NCI-H1694 (cell line): ENCODE measurements at places on chromosomes 4 and X.
A peak's percentile ranks its signal among the peaks of the same experiment; 100 is the strongest.

DNA sequence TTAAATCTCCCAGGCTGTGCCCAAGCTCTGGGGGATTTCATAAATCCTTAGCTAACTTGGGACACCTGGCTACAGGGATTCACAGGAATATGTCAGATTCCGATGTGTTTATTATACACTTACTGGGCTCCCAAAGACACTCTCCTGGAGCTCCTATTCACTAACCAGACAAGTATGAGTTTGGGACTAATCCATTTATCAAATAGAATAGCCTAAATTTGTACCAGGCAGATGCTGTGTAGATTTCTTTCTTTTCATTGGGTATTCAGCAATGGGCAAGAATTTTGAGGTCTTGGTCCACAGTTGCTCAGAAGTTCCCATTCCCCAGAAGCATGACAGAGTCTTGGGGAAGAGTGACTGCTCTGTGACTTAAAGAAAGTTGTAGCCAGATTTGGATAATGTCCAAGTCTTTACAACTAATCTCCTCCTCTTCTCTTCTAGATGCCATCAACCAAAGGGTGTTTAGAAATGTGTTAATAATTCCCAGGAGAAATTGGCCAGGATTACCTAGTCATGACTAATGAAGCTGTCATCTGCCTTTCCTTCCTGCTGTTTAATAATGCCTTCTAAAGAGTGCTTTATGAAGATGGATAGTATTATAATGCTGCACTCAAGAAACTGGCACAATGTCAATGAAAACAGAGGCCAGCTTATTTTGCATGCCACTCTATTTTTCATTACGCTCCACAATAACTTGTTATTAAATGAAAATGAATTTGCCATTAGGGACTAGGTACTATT is 120.9 kb downstream of the CHIC2 start:
- no peak for DNase-seq

DNA sequence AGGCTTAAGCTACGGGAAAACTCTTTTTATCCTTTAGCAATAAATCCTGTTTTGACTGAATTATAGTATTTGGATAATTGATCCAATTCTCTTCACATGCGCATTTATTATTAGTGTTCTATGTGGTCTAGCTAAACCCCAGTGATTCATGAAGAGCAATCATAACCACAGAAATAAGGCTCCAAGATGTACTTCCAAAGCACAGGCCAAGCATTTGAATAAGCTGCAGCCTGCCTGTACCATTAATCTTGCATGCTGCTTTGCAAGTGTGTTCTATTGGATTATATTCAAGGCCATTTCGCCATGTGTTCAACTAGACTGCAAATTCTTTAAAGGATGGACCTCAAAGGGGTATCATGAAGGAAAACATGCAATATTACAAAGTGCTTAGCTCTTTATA is 385.2 kb upstream of the FAT1 start:
- DNase-seq = no peak

GRCh38 chrX:118614150-118614549 is 113.3 kb upstream of the IL13RA1 start:
- DNase-seq = no peak

GRCh38 chr4:121076416-121076815 is 4.1 kb upstream of the NDNF start:
- no peak for DNase-seq

DNA sequence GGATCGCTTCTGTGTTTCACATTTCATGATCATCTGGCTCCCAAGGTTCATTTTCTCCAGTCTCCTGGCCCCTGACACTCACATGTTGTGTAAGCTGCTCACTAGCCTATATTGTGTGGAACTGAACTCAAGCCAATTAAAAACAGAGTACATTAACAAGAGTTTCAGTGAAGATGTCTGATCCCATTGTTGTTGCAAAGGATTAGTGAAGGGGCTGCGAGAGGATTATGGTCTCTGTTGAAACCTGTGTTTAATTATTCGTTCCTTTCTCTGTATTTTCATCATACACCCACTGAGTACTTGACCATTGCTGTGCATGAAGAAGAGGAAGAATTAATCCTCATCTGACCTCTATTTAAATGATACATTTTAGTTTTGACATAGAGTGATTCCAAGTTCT is 54.7 kb downstream of the AFF2 start:
- DNase-seq = no peak

- DNase-seq = no peak
Observed at GRCh38 chr4:47061435-47061834, 30.1 kb downstream of the GABRB1 start.

GRCh38 chr4:7886007-7886973 is 53.4 kb downstream of the AFAP1 start:
- DNase-seq = no peak

- DNase-seq = no peak
Observed at GRCh38 chr4:39450618-39451017, 8.1 kb downstream of the RPL9 start.

DNA sequence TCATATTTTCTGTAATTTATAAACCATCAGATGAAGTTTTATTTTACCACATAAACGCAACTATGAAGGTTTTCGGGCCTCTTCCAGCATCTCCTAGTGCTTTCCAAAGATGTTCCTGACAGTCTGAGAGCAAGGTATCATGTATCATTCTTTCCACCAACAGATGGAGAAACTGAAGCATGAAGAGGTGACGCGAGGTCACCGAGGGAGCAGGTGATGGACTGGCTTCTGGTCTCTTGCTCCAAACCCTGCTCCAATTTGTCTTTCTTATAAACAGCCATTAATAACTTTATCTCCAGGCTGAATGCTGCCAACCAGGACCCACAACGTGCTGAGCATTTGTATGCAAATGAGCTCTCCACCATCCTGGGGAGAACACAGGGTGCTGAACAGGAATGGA is 86.3 kb upstream of the MAML3 start:
- DNase-seq = peak; percentile 72

- DNase-seq = peak; percentile 3
Observed at GRCh38 chr4:139619644-139620043, 46.0 kb upstream of the MGST2 start.

- no peak for DNase-seq
Observed at GRCh38 chr4:184664445-184665210, 15.1 kb downstream of the PRIMPOL start.

GRCh38 chr4:153318696-153319320 is 25.7 kb upstream of the MND1 start:
- DNase-seq = peak; percentile 70

DNA sequence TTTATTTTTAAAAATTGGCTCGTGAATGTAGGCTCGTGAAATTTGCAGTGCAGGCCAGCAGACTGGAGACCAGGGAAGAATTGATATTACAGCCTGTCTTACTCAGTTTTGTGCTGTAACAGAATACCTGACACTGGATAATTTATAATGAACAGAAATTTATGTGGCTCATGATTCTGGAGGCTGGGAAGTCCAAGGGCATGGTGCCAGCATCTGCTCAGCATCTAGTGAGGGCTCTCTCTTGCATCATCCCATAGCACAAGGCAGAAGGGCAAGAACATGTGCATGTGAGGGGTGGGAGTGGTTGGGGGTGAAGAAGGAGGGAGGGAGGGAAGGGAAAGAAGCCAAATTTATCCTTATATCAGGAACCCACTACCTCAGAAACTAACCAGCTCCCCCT is 13.7 kb upstream of the CLTRN start:
- DNase-seq = no peak

- DNase-seq = no peak
Observed at GRCh38 chr4:142331132-142331531, 515.0 kb downstream of the INPP4B start.

- no peak for DNase-seq
Observed at GRCh38 chr4:65014078-65014477, 604.8 kb upstream of the TECRL start.

DNA sequence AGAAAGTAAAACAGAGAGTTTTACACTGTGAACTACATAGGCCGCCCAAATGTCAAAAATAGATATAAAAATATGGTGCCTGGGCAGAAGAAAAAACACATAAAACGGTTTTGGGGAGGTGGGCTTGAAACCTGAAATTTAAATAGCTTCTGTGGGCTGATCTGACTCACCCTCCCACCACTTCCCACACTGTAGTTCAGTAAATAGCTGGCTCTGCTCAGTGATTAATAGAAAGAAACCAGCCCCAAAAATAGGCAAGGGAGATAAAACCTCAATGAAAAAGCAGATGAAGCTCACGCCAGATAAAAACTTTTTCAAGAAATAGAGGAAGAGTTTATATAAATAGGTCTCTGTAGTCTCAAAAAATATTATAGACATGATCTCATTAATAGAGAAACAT is 13.2 kb upstream of the COX7B2 start:
- no peak for DNase-seq

DNA sequence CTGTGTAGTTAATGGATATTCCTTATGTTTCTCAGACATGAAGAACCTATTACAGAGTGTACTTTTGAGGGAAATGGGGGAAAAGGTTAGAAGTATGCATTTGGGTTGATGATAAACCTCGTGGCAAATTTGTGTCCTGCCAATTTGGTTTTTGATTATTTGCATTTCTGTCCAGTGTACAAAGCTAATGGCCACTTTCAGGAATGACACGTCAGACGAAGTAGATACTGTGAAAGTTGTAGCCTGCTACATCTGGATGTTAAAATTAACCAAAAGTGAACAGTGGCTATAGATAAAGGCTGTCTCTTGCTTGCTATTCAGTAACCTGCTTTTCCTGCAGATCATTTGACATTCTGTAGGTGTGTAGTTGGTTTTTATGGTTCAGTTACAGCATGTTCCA is 1.0 kb downstream of the PRDX4 start:
- DNase-seq = no peak

GRCh38 chr4:16192057-16192456 is 34.2 kb downstream of the TAPT1 start:
- DNase-seq = no peak

DNA sequence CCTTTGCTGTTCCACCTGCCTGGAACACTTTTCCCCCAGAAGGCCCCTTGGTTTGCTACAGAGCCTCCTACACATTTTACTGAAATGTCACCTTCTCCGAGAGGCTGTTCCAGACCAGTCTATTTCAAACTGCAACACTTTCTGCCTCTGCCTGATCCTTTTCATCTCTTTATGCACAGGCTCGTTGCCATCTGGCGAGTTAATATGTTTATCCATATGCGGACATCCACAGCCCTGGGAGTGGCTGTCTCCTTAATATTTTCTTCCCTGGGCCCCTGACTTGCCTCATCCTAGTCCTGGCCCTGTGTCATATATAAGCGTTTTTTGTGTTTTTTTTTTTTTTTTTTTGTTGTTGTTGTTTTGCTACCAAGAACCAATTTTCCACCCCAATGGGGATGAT is 65.2 kb upstream of the PHKA2 start:
- DNase-seq = no peak

DNA sequence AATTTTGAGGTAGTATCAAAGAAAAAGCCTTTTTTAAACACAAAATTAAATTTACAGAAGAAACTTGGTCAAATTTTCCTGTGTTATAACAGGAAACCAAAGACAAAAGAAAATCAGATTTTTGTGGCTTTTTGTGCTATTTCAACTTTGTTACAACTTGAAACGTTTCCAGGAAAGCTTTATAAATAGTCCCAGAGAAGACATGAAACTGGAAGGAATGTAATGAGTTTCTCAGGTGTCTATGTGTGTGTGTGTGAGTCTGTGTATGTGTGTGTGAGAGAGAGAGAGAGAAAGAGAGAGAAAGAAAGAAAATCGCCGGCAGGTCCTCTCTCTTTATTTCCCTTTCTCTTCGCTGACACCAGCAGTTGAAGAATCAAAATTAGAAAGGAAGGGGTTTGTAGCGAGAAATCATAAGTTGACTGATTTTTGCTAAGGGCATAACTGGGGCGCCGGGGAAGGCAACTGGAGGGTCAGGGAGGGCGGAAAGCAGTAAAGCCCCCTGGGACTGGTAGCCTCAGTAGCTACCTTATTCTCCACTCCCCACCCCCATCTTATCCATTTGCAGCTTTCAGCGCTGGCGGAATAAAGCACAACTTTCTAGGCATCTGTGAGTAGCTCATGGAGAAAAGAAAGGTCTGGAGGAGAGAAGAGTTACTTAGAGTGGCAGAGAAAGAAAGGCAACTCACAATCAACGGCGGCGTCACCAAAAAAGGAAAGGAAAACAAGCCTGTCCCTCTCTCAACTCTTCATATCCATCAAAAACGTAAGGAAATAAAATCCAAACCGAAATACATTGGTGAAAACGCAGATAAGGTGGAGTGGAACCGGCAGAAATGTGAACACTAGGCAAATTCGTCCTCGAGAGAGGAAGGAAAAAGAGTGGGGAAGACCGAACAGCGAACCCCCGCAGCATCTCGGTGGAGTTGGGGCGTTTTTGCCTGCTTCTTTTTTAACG is 1.3 kb downstream of the TMEM47 start:
- no peak for DNase-seq

DNA sequence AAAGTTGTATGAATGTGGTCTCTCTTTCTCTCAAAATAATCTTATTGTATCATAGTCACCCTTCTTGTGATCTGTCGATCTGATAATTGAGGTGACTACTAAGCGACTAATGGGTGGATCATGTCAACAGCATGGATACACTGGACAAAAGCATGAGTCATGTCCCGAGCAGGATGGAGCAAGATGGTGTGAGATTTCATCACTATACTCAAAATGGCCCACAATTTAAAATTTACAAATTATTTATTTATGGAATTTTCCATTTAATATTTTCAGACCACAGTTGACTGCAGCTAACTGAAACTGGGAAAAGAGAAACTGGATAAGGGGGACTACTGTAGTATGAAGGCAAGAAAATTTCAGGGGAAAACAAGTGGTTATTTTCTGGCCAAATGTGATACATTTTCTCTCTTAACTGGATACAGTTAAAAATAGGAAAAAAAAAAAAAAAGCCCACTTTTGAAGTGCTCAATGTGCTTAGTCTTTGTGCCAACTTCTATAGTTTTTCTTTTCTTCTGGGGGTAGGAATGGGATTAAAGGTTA is 25.3 kb downstream of the FAM241A start:
- DNase-seq = no peak

- DNase-seq = no peak
Observed at GRCh38 chr4:16890651-16891050, 7.8 kb downstream of the LDB2 start.

- peak; percentile 6 for DNase-seq
Observed at GRCh38 chr4:155353923-155354540, 22.7 kb downstream of the MAP9 start.
